ENCODE measurements at places on chromosomes 1 and 21.

- DNase-seq = no peak
Measured at GRCh38 chr21:35232545-35233176, 183.6 kb upstream of the RUNX1 start.

DNA sequence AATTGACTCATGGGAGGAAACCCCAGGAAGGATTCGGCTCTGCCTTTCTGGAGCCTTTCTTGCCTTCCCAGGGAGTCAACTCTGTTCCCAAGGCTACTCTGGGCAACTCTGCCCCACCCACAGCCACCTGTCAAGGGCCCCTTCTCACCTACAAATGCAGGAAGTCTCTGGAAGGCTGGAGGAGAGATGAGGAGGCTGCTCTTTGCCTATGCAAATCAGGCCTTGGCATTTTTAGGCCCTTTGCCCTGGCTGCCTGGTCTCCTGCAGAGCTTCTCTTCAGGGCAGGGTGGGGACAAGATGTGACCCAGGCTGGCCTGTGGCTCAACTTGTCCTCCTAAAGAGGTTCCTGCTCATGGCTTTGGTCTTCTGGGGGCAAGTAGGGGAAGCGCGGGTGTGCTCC is 5.4 kb downstream of the SLC6A9 start:
- no peak for DNase-seq

DNA sequence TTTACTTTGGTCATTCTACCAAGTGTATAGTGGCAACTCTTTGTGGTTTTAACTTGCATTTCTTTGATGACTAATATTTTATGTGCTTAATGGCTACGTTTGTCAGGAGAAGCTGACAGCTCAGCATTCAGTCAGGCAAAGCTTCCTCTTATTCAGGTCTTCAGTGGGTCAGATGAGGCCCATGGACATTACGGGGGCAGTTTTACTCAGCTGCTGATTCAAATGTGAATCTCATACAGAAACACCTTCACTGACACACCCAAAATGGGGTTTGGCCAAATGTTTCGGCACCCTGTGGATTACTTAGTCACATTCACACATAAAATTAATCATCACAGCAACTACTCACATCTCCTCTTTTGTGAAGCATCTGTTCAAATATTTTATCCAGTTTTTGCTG is 104.9 kb upstream of the PLD5 start:
- no peak for DNase-seq

GRCh38 chr1:65691972-65692371 is 100.7 kb upstream of the PDE4B start:
- no peak for DNase-seq

GRCh38 chr1:65258106-65258505 is 51.2 kb upstream of the DNAJC6 start:
- no peak for DNase-seq

- no peak for DNase-seq
Measured at GRCh38 chr1:37448691-37449417, 25.5 kb upstream of the ZC3H12A start.

- no peak for DNase-seq
Measured at GRCh38 chr1:226425431-226426031, 17.6 kb upstream of the PARP1 start.

DNA sequence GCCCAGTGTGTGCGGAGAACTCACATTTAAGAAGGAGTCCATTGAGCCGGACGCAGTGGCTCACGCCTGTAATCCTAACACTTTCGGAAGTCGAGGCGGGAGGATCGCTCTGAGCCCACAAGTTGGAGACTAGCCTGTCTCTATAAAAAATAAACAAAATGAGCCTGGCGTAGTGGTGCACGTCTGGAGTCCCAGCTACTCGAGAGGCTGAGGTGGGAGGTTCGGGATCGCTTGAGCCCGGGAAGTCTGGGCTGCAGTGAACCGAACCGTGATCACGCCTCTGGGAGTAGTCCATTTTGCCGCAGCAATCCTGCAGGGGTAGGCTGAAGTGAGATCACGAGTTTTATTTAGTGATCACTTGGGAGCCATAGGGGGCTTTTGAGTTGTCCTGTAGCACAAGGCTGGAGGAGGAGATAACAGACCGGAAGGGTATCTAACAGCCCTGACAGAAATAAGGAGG is 497 bp upstream of the FUCA1 start:
- DNase-seq = no peak

DNA sequence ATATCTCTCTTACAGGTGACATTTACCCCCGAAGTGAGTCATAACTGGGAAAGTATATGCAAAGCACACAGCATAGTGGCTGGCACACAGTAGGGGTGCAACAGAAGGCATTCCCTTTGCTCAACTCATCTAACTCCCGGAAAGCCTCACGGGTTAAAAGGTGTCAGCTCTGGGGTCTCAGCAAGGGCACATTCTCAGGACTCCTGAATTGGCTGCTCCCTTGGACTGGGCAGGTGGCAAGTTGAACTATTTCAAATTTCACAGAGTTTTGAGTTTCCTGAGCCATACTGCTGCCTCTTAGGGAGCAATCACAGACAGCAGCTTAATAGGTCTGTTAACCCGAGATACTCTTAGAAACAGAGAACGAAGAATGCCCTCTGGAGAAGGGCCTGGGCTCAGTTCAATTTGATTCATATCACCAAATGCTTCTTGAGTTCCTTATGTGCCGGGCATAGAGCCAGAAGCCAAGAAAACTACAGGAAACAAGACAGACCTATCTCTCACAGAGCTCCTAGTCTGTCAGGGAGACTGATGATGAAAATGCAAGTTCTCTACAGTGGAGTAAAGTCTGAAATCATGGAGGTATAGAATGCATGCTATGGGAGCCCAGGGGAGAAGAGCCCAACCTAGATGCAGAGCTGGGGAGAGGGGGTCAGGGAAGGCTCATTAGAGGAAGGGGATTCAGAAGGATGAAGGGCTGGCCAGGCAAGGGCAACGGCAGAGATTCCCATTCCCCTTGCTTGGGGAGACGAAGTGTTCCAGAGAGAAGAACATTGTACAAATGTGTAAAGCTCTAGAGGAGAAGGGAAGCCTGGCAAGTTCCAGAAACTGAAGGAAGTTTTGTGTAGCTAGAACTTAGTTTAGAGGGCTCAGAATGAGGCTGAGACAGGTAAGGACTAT is 143.9 kb upstream of the HMGB4 start:
- DNase-seq = no peak

- DNase-seq = no peak
Measured at GRCh38 chr1:20366463-20367115, 75.9 kb downstream of the VWA5B1 start.

GRCh38 chr21:46021978-46022544 is 40.5 kb downstream of the COL6A1 start:
- DNase-seq = no peak

DNA sequence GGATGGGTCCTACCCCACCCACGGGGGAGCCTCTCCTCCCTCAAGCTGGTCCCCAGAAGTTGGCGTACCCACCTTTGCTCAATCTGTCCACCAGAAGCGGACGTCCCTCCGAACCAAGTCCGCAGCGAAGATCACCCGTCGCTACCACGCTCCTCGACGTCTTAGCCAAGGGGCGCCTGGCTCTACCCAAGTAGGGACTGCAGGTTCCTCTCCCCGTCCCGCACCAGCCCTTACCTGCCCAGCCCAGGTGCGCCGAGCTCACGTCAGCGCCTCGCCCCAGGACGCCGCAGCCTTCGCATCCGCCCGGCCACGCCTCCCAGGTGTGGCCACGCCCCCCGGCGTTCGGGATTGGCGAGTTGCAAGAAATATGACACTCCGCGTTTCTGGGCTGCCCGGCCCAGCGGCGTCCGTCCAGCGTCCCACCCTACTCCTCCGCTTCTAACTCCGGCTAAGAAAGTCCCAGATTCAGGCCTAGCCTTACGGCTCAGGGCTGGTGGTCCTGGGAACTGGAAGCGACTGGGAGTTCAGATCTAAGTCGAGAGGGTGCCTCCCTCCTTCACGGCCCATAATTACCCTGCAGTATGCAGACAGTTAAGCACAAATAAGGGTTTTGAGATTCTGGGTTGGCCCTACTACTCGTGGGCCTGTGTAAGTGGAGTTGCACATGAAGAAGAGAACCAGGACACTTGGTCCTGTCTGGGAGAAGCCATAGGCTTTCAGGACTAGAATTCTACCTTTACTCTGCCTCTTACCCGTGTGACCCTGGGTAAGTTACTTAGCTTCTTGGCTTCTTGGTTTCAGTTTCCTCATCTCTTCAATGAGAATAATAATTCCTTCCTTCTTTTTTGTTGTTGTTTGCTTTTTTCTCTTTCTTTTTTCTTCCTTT is at the start of gene IRF6:
Gene IRF6, minus strand, starts transcription at position 268 of the 886 bp plus-strand sequence. CDS start 4,729 bp downstream, outside the sequence.
- DNase-seq = peak; percentile 82

DNA sequence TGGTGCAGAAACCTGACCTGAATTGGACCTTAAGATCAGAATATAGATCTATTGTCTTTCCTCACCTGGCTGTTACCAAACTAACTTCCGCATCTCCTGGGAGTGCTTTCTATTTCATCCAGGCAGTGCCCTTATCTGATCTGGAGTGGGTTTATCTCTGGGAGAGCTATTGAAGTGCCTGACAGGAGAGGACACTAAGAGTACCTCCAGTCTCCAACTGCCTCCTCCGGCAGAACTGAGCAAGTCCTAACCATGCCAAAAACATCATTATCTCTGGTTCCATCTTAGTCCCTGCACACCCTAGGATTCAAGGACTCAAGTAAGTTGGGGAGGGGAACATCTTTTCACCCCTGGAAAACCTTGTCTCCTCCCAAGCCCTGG is 12.4 kb upstream of the KCNJ15 start:
- no peak for DNase-seq
